ENCODE measurements at places on chromosomes 6 and 20.

- no peak for DNase-seq
These were observed 37.0 kb downstream of the PEX7 start for GRCh38 chr6:136859430-136859829.

GRCh38 chr6:156511570-156511969, 265.6 kb upstream of the ARID1B start:
- no peak for DNase-seq

DNA sequence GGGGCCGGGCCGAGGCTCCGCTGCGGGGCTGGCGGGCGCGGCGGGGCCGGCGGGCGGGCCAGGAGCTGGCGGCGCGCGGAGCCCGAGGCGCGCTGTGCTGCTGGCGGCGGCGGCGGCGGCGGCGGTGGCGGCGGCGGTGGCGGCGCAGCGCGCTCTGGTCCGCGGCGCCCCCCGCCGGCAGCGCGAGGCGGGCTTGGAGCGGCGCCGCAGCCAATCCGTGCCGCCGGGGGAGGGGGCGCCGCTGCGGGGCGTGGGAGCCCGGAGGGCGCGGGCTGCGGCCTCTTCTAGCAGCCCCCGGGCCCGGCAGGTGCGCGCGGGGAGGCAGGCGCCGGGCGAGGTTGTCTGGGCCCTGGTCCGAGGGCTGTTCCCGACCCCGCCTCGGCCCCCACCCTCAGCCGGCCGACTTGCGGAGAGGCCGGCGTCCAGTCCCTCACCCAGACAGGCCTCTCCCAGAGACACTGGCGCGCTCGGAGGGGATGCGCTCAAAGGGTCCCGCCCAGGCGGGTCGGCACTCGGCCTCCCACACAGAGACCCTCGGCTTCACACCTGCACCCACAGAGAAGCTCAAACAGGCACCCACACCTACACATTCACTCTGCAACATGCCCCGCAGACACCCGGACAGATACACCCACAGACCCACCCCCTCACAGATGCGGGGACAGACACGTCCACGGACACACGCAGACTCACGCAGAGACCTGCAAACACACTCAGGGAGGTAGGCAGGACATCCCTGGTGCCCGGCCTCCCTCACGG, at the start of gene RIMS4:
Gene RIMS4 (minus strand): TSS at position 156 of the 759 bp plus-strand sequence. CDS start 275 bp downstream, outside the sequence.
- DNase-seq, result no peak

- DNase-seq, result no peak
These were observed 13.5 kb downstream of the DHX35 start for GRCh38 chr20:38975539-38976120.

- DNase-seq, result no peak
These were observed 9.7 kb downstream of the LRRN4 start for GRCh38 chr20:6044115-6044514.

- DNase-seq, result no peak
These were observed 41.0 kb downstream of the POU3F2 start for GRCh38 chr6:98875375-98875774.

GRCh38 chr6:135909737-135910387, 58.4 kb downstream of the PDE7B start:
- peak; percentile 35 for DNase-seq

DNA sequence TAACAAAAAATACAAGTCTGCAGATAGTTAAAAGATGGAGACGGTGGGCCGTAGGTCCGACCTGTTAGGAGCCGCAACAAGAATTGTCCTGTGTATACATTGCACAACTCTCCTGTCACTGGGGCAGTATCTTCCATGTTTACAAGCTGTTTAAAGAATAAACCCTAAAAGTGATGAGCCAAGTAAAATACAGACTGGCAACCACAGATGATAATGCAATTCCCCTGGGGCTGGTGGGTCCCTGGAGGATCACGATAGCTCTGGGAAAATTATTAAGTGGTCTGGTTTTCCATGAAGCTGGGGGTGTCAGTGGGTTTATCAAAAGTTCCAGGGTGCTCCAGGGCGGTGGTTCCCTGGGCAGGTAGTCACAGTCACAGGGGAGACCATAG, 8.1 kb upstream of the FAM50B start:
- DNase-seq, result no peak

DNA sequence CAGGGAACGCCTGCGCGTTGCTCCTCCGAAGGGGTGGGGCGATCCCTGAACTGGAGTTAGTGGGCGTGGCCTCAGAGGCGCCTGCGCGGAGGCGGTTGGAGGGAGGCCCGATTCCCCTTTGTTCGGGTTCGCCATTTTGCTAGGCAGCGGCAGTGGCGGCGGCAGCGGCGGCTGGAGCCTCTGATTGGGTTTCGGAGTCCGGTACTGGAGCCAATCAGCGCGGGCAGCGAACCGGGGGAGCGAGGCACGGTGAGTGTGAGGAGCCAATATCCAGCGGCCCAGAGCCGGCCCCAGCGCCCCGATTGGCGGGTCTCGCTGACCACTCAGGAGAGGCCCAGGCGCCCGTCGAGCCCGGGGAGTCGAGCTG, at the start of gene NFYA:
Gene NFYA (plus strand): TSS at position 139 of the 367 bp plus-strand sequence. CDS start 6,116 bp downstream, outside the sequence.
- no peak for DNase-seq

GRCh38 chr6:92109256-92109655, 1310.1 kb downstream of the EPHA7 start:
- DNase-seq, result no peak

DNA sequence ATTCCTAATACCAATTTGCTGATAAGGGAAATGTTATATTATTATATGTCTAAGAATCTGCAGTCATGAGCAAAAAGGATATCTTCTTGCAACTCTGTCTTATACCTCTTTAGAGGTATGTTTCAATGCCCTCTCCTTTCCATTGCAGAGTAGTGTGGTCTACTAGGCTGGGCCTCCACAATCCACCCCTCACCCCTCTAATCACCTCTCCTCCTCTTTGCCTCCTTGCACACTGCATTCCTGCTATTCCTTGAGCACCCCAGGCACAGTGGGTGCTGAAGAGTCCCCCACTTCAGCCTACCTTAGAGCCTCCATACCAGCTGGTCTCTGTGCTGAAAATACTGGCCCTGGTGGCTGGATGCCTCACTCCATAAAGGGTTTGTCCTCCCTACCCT, 26.9 kb downstream of the ARMC2 start:
- no peak for DNase-seq

DNA sequence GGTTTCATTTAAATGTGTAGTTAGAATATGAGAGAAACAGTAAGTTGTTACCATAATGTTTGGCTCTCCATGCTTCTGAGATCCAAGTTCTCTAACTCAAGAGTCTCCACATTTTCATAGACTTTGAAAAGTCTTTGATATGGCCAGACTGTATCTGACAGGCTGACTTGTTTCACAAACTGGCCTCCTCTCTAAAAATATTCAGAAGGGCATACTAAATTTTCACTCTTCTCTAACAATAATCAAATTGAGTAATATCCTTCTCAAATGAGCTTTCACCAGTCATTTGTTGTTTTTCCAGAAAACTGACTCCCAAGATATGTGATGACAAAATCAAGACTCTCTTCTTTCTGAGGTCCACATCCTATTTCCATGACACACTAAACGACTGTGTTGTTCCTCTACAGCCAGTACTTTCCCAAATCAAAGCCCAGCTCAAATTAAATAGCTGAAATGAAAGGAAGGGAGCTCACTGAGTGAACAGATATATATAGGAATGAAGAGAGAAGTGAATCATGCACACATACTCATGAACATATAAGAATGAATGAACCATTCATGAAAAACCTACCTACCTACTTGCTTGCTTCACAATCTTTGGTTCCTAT, 15.1 kb downstream of the HIVEP2 start:
- DNase-seq, result no peak

DNA sequence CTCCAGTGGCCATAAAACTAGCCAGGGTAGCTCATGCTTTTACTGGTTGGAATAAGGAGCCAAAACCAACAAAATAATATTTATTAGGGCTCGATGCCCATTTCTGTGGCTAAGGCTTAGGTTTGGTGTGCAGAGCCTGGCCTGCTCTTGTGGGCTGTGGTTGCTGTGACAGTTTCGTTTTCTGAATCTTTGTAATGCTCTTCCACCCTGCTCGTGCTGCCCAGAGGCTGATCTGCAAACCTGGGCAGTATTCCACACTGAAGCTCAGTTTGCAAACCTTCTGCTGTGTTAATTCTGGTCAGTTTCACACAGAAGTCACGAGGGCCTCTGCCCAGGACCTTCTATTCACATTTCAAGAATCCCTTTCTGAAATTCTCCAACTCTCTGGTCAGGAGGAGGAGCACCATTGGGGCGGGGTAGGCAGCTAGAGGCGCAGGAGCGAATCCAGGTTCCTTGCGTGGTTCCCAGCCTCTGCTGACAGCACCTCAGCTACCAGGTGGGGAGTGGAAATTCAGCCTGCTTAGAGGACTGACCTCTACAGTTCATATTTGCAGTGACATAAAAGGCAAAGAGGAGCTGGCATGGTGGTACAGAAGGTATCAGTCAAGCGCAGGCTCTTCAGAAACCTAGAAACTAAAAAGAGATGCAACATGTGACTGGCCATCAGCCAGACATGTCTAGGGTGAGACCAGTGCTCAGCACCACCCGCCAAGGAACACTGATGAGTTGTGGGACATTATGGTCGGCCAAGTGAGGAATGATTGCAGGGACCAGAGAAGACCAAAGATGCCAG, 14.3 kb upstream of the C20orf144 start:
- no peak for DNase-seq

- no peak for DNase-seq
These were observed 2.8 kb downstream of the PDE10A start for GRCh38 chr6:165659945-165660856.

GRCh38 chr6:36329798-36330291, 6.8 kb downstream of the BNIP5 start:
- no peak for DNase-seq

DNA sequence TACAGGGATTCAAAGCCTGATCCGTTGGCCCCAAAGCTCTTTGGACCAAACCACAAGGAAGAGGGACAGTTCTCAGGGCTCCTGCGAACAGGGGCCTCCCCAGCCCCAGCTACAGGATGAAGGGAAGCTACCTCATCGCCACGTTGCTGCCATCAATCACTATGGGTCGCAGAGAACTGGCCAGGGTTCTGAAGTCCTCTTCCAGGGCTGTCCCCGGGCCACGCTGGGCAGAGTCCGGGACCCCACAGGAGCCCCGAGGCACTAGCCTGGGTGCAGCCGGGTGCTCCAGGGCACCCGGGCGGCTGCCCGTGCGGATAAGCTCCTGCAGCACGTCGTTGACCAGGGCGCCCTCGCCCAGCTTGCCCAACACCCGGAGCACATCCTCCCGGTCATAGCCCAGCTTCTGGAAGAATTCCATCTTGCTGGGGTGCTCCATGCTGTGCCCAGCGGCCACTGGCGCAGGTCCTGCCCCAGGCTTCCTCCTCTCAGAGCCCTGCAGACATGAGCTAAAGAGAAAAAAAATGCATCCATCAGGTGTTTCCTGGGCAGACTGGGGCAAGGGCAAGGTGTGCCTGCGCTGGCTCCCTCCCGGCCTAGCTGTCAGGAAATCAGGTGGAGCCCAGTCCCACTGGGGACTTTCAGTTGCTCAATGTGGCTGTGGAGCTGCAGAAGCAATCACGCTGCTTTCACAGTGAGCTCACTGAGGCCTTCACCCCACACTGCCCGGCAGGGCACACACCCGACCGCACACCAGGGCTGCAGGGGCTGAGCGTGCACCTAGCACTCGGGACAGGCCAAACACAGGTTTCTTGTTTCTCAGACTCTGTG, 10.5 kb downstream of the ZC3H12D start:
- DNase-seq, result no peak

DNA sequence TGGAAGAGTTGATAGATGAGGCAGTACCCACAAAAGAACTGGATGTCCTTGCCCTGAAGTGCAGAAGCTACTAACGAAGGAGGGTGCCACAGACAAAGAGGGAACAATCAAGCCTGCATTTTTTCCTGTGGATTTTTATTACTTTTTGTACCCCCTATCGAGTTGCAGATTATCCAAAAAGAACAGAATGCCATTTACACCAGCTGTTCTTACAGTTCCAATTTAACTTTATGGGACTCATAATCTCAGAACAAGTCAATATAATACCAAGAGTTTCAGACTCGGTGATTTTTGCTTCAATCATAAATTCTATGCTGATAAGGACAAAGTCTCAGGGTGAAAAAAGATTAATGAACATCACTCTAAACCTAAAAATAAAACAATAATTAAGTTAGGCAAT, 4.0 kb upstream of the CNKSR3 start:
- no peak for DNase-seq

GRCh38 chr6:19895866-19896692, 58.9 kb downstream of the ID4 start:
- DNase-seq, result no peak

GRCh38 chr20:23441850-23442313, 2.4 kb downstream of the CSTL1 start:
- peak; percentile 41 for DNase-seq

DNA sequence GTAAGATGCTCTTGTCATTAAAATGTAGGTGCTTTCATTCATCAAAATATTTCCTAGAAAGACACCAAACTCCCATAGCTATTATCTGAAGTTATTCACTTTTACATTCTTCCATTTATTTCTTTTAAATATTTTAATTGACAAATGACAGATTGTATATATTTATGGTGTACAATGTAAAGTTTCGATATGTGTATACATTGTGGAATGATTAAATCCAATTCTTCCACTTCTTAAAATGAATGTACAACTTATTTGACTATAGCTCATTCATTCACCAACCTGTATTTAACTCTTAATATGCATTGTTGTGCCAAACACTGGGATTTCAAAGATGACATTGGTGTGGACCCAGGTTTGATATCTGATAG, 41.0 kb downstream of the CCN2 start:
- no peak for DNase-seq

- no peak for DNase-seq
These were observed 206.8 kb upstream of the PLCB4 start for GRCh38 chr20:8862092-8862491.

- DNase-seq, result no peak
These were observed 180.5 kb downstream of the IBTK start for GRCh38 chr6:82066991-82067411.

GRCh38 chr20:38554986-38555385, 26.0 kb upstream of the ADIG start:
- DNase-seq, result no peak

- DNase-seq, result no peak
These were observed 780 bp downstream of the ARMC12 start for GRCh38 chr6:35737413-35738211.

DNA sequence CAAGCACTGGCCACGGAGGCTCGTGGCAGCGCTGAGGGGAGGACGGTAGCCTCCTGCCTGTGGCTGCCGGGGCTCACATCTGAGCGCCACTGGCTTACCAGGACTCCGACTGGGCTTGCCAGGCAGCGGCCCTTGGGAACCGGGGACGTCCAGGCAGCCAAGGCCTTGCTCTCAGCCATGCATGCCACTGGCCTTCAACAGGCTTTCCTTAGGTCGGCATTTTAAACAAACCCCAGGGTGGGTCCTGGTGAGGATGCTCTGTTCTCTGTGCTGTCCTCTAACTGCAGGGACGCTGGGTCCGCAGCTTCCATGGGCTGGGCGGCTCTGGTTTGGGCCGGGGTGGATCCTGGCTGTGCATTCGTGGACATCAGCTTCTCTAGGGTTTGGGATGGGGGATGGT, 59.1 kb upstream of the BHLHE23 start:
- no peak for DNase-seq

- no peak for DNase-seq
These were observed 2.7 kb downstream of the GFRA4 start for GRCh38 chr20:3660262-3661059.

DNA sequence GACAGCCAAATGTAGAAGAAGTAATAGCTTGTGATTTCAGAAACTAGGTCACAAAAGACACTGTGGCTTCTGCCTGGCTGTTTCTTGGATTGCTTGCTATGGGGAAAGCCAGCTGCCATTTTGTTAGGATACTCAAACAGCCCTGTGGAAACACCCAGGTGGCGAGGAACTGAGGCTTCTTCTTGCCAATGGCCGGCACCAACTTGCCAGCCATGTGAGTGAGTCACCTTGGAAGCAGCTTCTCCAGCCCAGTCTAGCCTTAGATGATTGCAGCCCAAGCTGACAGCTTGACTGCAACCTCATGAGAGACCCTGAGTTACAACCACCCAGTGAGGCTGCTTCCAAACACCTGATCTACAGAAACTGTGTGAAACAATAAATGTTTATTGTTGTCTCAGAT, 11.9 kb upstream of the KIAA1755 start:
- DNase-seq, result no peak
